Activated T-helper 1 cell treated with Interleukin-2 at 50 U/mL for 16 hours (primary cell): ENCODE measurements at places on chromosomes 7 and 10.

DNA sequence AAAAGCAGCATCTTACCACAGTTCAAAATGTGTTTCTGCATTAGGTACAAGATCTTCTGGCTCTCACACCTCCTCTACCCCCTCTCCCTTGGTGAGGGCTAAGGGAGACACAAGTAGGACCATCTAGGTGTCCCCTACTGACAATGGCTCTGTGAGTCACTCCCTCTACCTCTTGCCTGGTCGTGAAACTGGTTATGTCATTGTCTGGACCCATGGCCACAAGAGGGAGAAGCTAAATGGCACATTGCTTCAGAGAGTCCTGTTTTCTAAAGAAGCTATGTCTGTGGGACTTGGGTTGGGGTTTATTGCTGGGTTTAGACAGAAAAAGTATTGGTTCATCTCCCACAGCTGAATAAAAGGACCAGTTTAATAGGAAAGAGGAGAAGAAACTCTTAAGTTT, 4.0 kb upstream of the PLXNA4 start:
- DNase-seq = no peak

- DNase-seq = no peak
Observed at GRCh38 chr7:30617359-30617758, 22.7 kb downstream of the GARS1 start.

DNA sequence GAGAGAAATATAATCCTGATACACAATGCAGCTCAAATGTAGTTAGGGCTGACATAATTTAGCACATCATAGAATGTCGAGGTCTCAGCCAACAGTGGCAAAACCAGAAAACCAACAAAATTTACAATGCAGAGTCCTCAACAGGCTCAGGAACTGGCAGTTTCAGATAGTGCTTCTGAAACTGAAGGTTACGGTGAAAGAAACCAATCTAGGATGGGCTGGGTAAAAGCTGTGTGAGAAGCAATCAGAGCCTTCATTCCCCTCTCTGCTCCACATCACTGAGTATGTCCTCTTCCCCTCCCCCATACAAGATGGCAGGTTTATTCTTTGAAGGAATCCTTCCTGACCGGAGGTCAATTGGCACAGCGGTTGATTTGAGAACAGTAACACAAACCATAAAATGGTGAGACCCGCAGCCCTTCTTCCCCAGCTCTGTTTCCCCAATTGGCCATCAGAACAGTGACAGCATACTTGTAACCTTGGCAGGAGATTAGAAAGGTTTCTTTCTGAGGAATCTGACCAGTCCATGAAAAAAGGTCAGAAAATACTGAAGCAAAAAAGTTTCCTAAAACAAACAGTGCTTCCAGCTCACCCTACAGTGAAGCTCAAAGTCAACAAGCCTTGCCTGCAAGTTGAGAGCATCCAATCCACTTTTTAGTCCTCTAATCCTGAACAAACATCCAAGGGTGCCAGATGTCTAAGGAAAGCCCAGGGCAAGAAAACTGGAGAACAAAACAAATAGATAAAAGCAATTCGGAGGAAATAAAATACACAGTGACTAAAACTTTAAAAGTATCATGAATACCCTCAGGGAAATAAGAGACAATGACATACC, 53.9 kb upstream of the IL6 start:
- DNase-seq = no peak

DNA sequence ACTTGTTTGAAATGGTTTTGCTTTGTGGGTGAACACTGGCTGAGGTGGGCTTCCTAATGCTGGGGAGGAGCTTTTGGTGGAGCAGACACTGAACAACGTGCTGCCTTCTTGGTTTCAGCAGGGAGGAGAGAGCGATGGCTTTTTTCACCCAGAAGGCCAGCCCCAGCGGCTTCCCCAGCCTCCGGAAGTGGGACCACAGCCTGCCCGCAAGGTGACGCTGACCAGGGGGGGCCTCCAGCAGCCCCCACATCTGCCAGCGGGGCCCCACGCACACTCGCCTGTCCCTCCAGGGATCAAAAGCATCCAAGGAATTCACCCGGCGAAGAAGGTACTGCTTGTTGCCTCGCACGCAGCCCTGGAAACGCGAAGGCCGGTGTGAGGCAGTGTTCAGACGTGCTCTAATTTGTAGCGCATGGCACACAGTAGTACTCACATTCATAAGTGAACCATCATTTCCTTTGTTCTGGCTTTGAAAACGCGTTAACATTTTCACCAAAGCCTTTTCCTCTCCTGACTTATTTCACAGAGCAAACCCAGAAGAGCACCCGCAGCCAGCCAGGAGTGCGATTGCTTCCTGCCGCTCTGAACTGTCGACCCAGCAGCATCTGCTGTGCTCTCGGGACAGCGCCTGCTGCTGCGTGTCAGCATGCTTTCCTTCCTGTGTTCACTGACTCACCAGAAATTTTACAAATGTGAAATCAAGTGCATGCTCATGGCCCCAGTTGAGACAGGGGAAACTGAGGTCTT, 48.4 kb downstream of the SHH start:
- DNase-seq = peak; percentile 42

GRCh38 chr10:123478116-123478515, 188.0 kb upstream of the GPR26 start:
- DNase-seq = no peak

- no peak for DNase-seq
Observed at GRCh38 chr7:98240961-98241673, 10.9 kb downstream of the TECPR1 start.

GRCh38 chr10:64369885-64370773, 848.9 kb downstream of the REEP3 start:
- no peak for DNase-seq

DNA sequence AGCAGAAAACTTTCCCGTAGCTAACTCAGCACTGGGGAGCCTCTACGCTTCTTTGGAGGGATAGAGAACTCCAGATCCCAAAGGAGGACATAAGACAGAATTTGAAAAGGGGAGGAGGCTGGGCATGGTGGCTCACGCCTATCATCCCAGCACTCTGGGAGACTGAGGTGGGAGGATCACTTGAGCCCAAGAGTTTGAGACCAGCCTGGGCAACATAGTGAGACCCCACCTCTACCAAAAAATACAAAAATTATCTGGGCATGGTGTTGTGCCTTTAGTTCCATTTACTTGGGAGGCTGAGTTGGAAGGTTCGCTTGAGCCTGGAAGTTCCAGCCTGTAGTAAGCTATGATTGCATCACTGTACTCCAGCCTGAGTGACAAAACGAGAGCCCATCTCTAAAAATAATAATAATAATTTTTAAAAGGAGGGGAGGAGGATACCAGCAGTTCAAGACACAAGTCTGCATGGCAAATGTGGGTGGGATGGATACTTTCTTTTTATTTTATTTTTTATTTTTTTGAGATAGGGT, 165.9 kb upstream of the SH2B2 start:
- no peak for DNase-seq
